Common myeloid progenitor, CD34-positive (primary cell): ENCODE measurements at places on chromosomes 2 and 18.

GRCh38 chr2:217712431-217712830 is 290.4 kb downstream of the TNS1 start:
- no peak for DNase-seq

DNA sequence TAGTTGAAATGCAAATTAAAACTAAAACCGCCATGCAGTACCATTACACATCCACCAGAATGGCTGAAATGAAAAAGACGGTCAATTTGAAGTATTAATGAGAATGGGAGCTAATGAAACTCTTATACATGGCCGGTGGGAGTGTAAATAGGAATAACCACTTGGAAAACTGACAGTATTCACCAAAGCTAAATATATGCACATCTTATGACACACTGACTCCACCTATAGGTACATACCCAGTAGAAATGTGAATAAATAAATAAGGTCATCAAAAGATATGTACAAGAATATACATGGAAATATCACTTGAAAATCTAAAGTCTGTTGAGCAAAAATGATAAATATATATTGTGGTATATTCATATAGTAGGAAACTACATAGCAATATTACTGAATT is 57.7 kb downstream of the CWC22 start:
- DNase-seq, result no peak

DNA sequence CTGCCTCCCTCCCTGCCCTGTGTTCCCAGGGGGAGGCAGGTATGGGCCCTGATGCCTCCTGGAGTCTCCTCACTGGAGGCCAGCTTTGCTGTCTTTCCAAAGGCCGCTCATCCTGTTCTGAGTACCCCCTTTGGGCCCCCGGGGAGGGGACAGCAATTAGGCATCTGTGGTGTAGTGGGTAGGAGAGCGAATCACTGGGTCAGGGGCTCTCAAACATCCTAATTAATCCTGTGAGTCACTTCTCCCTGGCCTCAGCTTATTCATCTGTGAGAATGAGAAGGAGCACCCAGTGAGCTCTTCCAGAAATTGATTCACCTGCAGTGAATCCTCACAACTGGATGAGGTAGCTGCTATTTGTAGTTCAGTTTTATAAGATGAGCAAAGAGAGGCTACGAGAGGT is 16.4 kb downstream of the TET3 start:
- DNase-seq, result no peak

GRCh38 chr18:56307354-56308170 is 330.8 kb downstream of the TXNL1 start:
- DNase-seq, result no peak

DNA sequence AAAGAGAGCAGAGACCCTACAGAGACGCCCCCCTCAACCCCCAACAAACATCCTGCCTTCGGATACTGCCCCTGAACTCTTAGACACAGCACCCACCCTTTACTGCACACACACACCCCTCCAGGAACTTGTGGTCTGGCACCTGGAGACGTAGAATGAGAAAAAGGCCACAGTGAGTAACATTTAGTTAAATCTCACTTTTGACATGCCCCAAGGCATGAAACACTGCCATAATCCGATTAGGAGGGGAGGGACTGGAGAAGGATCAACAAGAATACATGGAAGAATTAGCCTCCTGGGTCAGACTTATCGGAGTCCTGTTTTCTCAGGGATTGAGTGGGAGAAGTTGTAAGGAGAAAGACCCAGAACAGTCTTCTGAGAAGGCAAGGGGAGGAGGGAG is 4.1 kb downstream of the CDK5R2 start:
- no peak for DNase-seq

GRCh38 chr2:161246281-161246680 is 61.9 kb upstream of the PSMD14 start:
- DNase-seq, result no peak

- no peak for DNase-seq
These were observed 34.7 kb upstream of the CD226 start for GRCh38 chr18:69982417-69982816.

DNA sequence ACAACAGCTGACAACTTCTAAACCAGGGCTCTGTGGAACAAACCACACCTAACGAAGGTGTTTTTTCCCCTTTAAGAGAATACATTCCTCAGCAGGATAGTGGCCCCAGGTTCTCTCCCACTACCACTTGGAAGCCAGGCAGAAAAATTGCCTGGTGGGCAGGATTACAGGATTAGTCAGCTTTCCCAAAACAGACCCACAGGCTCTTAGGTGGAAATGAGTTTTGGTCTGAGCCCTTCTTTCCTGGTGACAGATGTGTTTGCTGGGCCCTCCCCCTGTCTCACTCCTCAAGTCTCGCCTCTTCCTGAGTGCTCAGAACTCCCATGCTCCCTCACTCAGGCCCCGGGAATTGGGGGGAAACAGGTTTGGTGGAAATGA is 139.4 kb upstream of the HAAO start:
- no peak for DNase-seq

DNA sequence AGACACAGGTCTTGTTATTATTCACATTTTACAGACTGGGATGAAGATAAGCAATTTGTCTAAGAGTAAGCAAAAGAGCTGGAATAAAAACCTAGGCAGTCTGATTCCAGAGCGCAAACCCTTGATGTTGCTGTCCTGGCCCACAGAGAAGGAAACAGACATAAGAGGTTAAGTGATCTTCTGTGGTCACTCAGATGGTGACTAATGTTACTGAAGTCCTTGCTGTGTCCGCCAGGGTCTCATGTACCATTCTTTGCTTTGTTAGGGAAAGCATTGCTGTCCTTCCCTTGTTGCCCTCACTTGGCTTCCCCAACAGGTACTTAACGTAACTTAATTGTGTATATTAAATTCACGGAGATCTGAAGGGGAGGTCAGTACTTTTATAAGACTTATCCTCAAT is 14.9 kb upstream of the FAP start:
- DNase-seq, result no peak

GRCh38 chr2:168518555-168519066 is 62.5 kb downstream of the CERS6 start:
- DNase-seq, result no peak

- no peak for DNase-seq
These were observed 283.0 kb downstream of the ALPK2 start for GRCh38 chr18:58345875-58346274.
